GM19239 (cell line): ENCODE measurements at places on chromosomes 13 and 19.

DNA sequence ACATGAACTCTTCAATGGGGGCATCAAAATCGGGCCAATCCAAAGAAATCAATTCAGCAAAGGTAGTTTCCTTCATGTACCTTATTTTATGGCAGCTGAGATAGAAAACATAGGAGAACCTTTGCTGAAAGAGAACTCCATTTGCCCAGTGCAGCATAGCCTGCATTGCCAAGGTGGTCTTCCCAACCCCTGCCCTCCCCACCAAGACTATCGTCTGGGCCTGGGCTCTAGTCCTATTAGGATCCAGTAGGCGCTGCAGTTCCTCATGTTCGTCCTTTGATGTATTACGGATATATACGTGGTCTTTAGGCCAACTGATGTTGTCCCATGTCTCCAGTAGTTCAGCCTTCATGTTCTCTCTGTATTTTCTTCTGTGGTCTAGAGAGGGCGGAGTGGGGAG, 19.2 kb downstream of the NLRP13 start:
- DNase-seq: no peak

DNA sequence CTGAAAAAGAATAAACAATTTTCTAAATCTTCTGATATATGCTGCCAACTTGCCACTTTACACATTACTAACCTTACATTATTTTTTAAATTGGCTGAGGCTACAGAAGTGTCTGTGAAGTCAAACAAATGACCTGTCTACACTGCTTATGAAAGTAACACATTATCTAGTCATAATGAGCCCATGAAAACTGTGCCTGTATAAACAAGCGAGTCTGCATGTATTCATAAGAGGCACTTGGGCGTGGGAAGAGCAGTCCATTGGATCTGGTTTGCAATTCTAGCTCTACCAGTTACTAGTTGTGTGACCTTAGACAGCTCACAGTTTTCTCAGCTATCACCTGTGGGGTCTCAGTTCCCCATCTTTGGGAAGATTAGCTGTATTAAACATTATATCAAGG, 3.1 kb downstream of the VPS36 start:
- DNase-seq: no peak

DNA sequence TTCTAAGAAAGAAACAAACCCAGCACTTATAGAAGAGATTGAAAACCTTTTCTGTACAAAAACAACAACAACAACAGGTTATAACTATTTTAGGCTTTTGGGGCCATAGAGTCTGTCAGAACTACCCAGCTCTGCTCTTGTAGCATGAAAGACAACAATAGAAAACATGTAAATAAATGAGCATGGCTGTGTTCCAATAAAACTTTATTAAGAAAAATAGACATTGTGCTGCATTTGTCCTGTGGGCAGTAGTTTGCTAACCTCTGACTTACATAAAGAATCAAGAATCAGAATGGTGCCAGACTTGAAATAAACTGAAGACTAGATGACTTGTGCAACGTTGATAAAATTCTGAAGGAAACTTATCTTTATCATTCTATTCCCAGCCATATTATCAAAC, 617.5 kb downstream of the DIAPH3 start:
- DNase-seq: no peak

DNA sequence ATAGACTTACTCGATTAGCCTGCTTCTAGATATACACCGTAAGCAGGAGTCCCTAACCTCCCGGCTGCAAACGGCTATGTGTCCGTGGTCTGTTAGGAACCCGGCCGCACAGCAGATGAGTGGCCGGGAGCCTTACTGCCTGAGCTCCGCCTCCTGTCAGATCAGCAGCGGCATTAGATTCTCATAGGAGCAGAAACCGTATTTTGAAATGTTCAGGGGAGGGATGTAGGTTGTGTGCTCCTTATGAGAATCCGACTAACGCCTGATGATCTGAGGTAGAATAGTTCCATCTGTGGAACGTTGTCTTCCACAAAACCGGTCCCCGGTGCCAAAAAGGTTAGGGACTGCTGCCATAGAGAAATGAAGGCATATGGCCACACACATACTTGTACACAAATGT, 1491.9 kb downstream of the SLITRK5 start:
- no peak for DNase-seq

DNA sequence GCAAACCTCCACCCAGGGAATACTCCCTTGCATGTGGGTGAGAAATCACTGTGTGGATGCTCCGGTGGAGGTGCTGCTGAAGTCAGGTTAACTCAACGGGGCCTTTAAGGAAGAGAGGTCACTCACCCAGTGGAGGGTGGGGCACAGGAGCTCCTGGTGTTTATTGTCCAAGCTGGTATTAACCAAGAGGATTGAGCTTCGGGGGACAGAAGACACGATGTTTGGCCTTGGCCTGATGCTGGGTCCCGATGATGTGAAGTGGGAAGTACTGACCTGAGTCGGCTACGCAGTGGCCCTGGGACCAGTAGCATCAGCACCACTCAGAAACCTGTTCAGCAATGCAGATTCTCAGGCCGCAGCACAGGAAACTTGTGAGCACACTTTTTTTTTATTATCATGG, 85.7 kb upstream of the WASF3 start:
- no peak for DNase-seq

DNA sequence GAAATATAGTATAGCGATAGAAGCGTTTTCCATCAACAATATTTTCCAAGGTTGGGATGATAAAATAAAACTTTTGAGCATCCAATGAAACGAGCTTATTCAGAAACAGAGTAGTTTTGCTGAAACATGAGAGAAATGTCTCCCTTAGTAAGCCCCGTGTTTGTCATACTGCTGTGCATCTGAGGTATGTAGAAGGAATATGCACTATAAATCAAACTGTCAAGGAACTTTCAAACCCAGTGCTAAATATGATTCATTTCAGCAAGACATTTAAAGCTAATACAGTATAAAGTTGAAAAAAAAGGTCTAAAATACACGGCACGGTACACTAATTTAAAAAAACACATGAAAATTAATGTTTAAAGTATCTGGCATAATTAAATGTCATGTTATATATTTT, 546.2 kb downstream of the SLITRK5 start:
- no peak for DNase-seq
